ENCODE measurements at places on chromosomes 1 and 21. TPM values are rescaled to one million over a fixed set of nuclear protein-coding genes. Genes with fewer than 3 reads are reported as not detected.

Gene DESI2
- 38.2 TPM for total RNA-seq

Gene OLFML2B
- 7.1 TPM for total RNA-seq

Gene KIF2C
- 2.2 TPM for total RNA-seq

Gene COL6A1
- total RNA-seq: 1,502 TPM

Gene BEND5
- total RNA-seq: not detected

Gene KLF17
- 0.17 TPM for total RNA-seq

Gene DIO1
- under 0.01 TPM for total RNA-seq

Gene ESPN
- total RNA-seq: under 0.01 TPM

Gene CLCA1
- 0.15 TPM for total RNA-seq

Gene SLC25A34
- total RNA-seq: 0.58 TPM

Gene PLEKHA6
- 2.3 TPM for total RNA-seq

Gene IVL
- not detected for total RNA-seq

Gene STIL
- total RNA-seq: 2.6 TPM

Gene DHRS3
- 52.5 TPM for total RNA-seq

Gene OLFML3
- 139 TPM for total RNA-seq

Gene SPRR3
- total RNA-seq: not detected

Gene CDK18
- 1.3 TPM for total RNA-seq

Gene HLX
- total RNA-seq: 2.6 TPM

Gene TATDN3
- total RNA-seq: 25.5 TPM

Gene CHI3L1
- 14.8 TPM for total RNA-seq

Gene EMC1
- 87.5 TPM for total RNA-seq

Gene ANKRD34A
- 0.73 TPM for total RNA-seq
